ENCODE measurements at places on chromosomes 5 and 9. TPM values are rescaled to one million over a fixed set of nuclear protein-coding genes. Genes with fewer than 3 reads are reported as not detected.
A peak's percentile ranks its signal among the peaks of the same experiment; 100 is the strongest.

Gene HDAC3
- 29.9 TPM for total RNA-seq

Gene VCAN
- total RNA-seq, result 41.2 TPM

Gene ARID3C
- not detected for total RNA-seq

Gene CCL27
- not detected for total RNA-seq

Gene ZFP2
- total RNA-seq, result 0.70 TPM

Gene OCLN
- total RNA-seq, result 1.5 TPM

Gene UTP15
- 11.0 TPM for total RNA-seq

Gene FOXD4L3
- total RNA-seq, result not detected

Gene WDR38
- not detected for total RNA-seq

- DNase-seq, result no peak
These were observed 6.6 kb downstream of the C9orf153 start for GRCh38 chr9:86252870-86253269.

DNA sequence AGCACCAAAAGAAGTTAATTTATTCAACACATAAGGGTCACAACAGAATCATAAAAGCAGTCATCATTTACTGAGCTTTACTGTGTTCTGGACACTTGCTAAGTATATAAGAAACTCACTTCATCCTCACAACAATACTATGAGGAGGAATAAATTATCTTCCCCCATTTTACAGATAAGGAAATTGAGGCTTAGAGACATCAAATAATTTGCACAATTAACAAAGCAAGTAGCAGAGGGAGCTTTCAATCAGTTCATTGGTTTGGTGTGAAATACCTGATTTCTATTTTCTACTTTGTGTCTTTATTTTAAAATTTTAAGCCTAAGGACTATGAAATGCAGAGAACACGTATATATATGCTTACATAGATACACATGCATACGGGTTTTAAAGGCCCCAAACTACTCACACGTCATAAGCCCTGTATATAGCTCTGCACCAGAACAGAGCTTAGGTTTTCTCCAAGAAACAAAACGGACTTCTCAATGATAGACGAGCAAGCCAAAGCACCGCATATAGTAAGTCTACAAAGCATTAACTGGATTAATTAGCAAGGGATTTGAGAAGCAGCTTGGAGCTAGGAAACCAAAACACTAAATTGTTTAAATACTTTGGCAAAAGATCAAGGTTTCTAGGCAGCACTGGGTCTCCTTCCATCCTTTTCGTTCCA lies 95.6 kb downstream of the DENND1A start:
- DNase-seq, result no peak

DNA sequence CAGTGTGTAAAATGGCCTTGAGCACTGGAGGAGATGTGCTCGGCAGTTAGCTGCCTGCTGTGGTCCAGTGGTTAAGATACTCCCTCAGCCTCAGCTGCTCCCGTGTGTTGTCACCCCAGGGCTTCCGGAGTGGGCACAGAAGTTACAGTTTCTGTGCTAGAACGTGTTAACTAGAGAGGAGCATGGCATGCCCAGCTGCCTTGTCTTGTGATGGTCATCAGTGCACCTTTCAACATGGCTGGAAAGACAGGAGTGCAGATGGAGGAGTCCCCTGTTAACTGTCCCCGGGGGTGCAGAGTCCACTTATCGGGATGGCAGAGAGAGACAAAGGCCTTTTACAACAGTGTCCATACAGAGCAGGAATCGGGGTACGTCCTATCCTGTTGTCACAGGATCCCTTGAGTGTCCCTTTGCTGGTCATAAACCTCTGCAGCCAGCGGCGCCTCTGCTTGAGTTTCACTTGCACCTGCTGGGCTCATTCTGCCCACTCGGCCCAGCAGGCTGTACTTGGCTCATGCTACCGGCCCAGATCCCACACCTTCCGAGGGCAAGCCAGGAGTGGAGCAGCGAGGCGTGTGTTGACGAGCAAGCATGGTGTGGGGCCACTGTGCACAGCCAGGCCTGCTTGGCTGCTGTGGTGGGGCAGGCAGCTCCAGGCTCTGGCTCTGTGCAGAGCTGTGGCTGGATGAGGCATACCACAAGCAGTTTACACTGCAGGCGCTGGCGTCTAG lies 112.6 kb downstream of the EHMT1 start:
- DNase-seq, result no peak

GRCh38 chr5:87885758-87886157 lies 382.9 kb downstream of the TMEM161B start:
- no peak for DNase-seq

DNA sequence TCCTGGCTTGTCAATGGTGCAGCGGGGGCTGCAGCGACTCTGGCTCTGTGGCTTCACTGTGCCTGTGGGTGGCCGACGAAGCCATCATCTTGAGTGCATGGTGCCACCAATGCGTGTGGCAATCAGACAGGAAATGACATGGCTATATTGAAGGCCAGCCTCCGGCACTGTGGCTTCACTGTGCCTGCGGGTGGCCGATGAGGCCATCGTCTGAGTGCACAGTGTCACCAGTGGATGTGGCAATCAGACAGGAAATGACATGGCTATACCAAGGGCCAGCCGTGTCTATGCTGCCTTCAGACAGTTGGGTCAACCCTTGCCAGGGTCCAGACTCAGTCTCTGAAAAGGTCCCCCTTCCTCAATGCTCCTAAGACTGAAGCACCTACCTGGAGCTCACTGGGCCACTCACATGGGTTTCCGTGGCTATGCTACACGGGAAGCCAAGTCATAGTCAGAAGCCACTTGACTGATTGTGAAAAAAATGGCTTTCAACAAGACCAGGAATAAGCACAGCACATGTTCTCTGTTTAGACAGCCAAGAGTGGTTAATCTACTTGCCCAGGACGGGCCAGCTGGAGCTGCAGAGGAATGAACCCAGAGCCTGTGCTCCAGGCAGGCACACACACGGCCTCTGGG lies 67.5 kb upstream of the S1PR3 start:
- peak; percentile 76 for DNase-seq

DNA sequence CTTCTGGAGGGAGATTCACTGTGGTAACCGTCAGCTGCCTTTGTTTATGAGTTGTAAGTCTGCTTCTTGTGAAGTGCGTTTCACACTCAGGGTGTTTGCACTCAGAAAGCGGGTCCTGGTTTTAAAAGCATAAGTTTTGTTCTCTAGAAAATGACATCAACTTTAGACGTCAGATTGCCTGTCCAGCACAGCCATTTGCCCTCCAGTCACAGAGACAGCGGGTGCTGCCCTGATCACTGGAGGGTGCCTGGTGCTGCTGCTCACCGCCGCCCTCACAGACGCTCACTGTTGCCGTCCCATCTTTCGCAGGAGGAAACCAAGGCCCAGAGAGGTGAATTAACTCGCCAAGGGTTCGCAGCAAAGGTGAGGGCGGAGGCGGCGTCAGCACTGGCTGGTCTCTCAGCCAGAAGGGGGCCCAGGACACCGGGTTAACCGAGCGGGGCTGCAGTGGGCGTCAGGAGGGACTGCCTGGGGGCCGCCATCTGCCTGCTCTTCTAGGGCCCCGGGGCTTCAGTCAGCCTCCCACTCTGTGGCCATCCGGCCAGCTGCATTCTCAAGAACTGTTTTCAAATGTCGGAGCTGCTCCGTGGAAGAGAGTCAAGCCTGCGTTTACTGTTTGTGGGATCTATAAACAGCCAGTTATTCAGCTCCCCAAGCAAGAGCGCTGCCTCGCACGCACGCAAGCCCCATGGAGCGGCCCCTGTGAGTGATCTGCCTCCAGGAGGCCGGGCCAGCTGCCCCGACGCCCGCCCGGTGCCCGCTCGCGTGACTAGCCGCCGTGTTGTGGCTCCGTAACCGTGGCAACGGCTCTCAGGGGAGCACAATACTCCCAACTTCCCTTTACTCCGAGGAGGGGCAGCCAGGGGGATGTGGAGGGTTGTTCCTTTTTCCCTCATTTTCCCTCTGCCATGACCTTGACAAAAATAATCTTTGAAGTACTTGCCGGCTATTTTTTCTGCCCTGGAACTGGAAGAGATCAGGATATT lies 43.4 kb upstream of the EXOC3 start:
- DNase-seq, result peak; percentile 95

- DNase-seq, result no peak
These were observed 140.7 kb downstream of the MTX3 start for GRCh38 chr5:79850316-79850822.

GRCh38 chr5:135741040-135741439 lies 93.4 kb upstream of the SLC25A48 start:
- no peak for DNase-seq

DNA sequence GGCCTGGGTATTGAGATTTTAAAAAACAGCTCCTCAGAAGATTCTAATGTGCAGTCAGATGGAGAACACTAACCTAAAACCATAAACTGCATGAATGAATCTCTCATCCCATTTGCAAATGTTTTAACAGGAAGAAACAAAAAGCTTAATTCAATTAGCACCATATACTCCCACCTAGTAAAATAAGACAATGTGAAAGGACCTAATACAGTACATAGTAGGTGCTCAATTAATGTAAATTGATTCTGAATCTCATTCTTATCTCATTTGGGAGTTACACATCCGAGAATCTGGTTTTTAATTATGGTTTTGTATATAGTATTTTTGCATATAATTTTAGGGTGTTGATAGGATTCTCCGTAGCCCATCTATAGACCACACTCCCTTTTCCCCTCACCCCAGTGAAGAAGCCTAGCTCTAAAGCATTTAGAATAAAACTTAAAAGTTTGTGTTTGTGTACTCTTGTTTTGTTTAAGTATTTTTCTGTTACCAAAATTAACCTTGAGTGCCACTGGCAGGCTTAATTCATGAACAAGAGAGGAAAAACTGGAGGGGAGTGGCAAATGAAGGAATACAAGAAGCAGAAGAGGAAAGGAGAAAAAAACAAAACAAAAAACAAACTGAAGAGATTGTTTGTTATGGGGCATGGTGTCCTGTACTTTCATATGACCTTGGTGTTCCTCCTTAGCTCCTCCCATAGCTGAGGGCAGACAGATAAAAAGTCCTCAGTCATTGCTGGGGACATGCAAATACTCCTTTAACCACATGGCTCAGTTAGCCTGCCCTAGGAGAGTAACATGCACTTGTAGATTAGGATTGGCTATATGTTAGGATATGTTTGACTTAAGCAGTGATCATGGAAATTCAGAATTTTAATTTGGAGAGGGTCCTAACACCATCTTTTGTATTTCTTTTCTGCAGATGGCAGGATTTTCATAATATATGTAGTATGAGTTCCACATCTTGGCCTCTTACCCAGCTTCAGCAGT lies 1.2 kb downstream of the RNF14 start:
- no peak for DNase-seq

DNA sequence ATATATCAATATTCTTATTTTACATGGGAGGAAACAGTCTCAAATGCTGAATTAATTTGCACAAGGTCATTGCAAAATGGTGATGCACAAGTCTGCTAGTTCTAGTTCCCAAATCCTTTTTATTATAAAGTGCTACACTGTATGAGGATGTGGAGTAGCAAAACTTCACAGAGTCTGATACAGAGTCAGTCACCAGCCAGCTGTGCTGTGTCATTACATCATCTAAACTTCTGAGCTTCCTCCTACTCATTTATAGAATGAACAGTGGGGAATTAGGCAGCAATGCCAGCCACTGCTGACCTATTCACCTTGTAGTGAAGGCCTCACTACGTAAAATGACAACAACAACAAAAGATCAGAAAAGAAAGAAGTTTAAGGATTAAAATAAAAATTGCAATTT lies 357.8 kb downstream of the TMEM167A start:
- DNase-seq, result no peak

DNA sequence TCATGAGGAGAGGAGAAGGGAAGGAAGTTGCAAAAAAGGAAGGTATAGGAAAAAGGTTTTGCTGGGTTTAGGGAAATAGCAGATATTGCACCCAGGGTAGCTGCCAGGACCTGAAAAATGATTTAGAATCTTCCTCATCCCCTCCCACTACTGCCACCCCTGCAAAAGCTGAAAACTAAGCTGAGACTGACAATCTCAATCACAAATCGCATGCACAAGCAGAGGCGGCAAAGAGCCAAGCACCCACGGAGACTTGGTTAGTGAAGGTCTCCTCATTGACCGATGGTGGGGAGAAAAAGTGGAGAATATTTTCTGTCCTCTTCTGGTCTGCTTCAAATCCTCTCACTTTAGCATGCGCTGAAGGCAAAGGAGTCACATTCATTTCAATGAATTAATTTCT lies 39.1 kb upstream of the PAM start:
- DNase-seq, result no peak

- DNase-seq, result no peak
These were observed 412.6 kb upstream of the CTNND2 start for GRCh38 chr5:12316812-12317211.

DNA sequence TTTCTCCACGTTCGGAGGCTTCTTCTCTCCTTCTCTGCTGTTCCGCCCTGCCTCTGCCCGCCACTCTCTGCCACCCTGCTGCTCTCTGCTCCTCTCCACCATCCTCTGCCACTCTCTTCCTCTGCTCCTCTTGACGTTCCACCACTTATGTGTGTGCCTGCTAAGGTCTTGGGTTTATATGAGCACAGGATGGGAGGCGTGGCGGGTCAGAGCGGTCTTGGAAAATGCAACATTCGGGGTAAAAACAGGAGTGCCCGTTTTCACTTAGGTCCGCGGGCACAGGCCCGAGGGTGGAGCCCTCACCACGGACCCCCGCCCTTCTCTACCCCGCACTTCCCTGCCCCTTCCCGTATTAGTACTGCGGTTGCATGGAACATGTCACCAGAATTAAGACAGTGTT lies 114.4 kb upstream of the FBXL7 start:
- DNase-seq, result no peak
